ENCODE measurements at places on chromosomes 16 and 17.

- DNase-seq, result no peak
These were observed 2.4 kb downstream of the OSGIN1 start for GRCh38 chr16:83955218-83956130.

DNA sequence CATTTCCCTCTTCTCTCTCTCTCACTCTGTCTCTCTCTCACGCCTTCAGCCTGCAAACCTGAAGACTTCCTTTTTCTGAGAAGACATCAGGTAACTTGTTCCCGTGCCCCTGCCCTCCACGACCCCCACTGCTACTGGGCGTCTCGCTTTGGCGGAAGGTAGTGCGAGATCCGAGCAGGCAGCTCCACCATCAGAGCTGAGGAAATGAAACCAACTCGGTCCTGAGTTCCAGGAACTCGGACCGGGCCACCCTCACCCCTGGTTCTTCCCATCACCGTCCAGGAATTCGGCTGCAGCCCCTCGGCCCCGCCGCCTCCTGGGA lies 585 bp downstream of the MLKL start:
- DNase-seq, result no peak

DNA sequence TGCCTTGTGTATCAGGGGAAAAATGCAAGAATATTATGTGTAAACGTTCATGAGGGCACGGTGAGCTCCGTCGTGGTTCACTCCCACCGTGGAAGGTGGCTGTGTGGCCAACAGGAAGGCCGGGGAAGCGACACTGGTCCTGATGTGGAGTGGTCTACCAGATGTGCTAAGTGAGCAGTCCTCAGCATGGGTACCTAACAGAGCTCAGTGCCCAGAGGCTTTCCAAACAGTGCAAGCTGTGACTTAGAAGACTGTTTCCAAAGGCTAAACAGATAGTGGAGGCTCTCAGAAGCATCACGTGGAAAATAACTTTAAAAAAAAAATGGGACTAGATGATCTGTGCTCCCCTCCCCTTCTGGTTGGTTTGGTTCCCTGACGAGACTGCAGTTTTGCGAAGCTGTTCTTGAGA lies 199.3 kb upstream of the CHMP6 start:
- no peak for DNase-seq

DNA sequence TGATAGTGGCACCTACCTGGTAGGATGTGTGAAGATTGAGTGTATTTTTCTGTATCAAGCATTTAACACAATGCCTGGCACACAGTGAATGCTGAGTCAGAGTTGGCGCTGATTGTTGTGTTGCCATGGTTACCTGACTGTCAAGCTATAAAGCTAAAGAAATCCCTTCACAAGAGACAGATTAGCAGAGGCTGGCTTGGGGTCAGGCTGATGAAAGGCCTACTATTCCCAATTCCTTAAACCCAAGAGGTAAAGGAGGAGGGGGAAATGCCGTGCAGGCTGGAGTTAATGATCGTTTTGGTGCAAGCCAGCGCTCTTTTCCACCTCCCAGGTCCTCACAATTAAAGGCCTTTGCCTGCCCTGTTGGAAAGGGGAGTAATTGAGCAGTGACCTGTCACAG lies 5.9 kb downstream of the CLEC19A start:
- no peak for DNase-seq
